ENCODE measurements at places on chromosomes 7 and 10.

DNA sequence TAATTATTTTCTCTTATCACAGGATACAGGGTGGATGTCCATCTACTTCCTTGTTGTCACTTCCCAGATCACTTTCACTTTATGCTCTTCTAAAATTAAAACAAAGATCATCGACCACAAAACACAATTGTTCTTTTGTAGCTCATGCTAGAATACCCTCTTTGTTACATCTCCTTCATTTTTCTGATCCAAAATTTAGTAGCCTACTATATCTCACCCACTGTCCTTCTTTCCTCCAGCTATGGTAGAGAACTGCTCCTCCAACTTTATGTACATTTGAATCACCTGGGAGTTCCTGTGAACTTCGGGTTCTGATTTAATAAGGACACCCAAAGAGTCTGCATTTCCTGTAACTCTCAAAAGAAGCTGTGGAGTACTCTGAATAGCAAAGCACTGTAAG, 1.2 kb upstream of the AHR start:
- DNase-seq: no peak

DNA sequence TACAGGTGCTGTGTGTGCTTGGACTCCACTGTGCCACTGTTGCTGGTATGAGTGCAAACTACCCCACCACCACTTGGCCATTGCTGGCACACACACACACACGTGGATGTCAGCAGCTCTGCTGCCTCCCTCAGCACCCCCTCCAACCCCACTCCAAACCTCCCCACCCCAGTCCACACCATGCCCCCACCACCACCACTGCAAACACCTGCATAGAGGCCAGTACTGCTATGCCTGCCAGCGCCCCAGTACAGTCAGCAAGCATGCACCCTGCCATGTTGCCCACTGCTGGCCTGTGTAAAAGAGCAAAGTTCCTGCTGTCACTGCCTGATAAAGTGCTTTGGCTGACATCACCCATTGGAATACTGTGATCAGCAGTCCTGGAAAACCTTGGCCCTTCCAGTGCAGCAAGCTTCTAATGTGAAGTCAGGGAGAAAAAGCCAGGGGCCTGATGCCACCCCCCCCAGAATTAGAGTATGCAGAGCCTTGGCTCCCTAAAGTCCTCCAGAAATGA, 519.2 kb upstream of the PCDH15 start:
- DNase-seq: no peak

DNA sequence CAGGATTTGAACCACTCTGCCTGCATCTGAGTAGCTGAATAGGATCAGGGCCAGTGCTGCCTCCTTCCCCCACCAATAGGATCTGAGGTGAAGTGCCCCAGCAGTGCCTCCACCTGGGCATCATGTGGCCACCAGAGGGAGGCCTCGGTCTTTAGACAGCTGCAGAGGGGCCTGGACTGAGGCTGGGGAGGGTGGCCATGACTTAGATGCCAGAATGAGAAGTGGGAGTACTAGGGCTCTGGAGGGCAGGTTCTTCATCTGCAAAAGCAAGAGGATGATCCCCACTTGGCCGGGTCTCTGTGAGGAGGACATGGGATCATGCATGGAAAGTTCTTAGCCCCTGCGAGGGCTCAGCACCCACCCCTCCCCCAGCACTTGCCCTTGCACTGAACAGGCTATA, 56.9 kb downstream of the NEUROG3 start:
- DNase-seq: peak; percentile 39

- DNase-seq: peak; percentile 5
Measured at GRCh38 chr10:120945801-120946302, 94.7 kb downstream of the WDR11 start.

DNA sequence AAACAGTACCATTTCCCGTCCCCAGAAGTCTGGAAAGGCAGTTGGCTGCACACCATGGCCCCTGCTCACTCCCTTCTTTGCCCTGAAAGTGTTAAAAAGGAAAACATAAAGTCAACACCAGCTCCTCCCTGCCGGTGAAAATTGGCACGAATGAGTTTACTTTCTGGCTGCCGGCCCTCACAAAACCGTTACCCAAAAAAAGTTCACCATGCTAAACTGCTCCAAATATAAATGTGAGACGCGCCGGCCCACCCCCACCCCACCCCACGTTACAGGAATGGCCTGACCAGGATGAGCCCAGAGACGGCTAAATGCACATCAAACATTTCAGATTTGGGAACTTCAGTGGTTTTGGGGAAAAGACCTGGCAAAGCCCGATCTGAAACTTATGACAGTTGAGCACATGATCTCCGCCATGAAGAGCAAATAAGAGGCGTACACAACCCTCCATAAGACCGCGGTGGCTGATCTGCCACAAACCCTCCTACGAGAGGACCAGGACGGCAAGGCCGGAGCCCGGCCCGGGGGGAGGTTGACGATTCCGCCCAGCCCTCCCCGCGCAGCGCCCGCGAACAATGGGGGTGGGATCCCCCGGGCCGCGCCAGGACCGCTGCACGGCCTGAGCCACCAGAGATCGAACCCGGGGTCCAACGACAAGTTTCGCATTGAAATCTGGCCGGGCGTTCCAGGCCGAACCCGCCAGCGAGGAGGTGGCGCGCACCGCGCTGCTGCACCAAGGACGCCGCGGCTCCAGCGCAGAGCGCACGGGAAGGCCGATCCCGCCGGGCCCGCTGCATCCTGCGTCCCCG, 952 bp downstream of the DIP2C start:
- DNase-seq: no peak

DNA sequence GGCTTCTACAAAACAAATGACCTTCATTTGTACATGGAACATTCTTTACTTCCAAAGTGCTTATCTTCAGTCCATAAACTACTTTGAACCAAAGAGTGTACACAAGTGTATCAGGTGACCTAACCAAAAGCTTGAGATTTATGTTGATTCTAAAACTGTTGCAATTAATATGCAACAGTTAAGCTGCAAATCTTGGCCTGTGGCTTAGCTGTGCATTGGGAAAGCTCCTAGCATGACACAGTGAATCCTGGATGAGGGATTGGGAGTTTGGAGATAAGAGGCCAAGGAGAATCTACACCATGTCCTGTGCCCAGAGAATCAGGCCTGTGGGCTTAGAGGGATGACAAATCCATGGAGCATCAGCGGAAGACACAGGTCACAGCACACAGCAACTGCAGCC, 105.2 kb upstream of the GSDME start:
- no peak for DNase-seq

GRCh38 chr10:113100281-113100680, 150.2 kb downstream of the TCF7L2 start:
- no peak for DNase-seq

GRCh38 chr7:82172017-82172416, 271.6 kb downstream of the CACNA2D1 start:
- DNase-seq: peak; percentile 16

- no peak for DNase-seq
Measured at GRCh38 chr7:84176716-84177115, 17.9 kb downstream of the SEMA3A start.

DNA sequence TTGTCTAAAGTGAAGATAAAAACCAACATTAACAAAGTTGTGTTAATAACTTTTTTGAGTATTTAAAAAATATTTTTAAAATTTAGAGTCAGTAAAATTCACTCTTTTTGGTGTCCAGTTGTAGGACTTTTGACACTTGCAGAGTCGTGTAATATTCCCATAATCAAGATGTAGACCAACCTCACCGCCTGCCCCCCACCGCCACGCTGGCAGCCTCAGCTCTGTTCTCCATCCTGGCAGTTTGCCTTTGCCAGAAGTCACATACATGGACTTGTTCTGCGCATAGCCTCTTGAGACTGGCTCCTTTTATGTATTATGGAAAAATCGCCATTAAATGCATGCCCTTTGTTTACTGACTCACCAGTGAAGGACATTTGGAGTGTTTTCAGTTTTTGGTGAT, 27.3 kb upstream of the SYCE1 start:
- peak; percentile 43 for DNase-seq

DNA sequence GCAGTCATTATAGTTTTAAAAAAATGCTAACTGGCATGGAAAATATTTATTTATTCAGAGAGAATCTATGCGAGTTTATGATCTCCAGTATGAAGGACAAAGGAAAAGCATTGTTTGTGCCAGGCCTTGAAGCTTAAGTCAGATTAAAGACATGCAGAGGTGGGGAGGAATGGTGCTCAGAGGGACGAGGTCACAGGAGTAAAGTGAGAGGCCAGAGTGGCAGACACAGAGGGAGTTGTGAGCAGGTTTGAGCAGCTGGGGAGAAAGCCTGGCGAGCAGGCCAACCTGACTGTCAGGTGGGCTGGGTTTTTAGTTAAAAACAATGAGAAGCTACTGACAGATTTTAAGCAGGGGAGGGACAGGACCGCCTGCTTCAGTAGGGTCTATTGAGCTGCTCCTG, 6.8 kb upstream of the CCNY start:
- DNase-seq: no peak

DNA sequence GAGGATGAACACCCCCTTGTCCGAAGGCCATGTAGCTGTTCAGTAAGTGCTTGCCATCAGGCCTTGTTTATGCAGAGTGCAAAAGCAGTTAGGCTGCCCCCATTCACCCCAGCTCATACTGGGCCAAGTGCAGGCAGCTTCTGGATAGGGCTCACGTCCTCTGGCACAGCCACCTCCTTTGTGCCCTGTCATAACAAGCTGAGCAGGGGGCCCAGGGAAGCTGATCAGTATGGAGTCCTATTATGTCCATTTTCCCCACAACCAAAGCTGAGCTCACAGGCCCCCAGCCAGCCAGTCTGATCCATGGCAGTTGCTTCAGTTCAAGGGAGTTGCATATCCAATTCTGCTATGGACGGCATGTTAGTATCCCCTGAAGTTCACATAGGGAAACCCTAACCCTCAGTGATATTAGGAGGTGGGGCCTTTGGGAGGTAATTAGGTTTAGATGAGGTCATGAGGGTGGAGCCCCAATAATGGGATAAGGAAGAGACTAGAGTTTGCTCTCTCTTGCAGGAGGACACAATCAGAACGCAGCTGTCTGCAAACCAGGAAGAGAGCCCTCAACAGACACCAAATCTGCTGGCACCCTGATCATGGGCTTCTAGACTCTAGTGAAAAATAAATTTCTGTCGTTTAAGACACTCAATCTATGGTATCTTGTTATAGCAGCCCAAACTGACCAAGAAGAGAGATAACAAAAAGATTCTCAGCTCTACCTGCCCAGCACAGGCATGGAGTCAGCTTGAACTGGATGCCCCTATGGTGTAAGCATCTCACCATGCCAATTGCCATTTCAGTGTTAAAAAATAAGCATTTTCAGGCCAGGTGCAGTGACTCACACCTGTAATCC, 155.9 kb downstream of the FGFR2 start:
- DNase-seq: no peak

GRCh38 chr7:33061282-33061937, 1.2 kb downstream of the NT5C3A start:
- DNase-seq: no peak

DNA sequence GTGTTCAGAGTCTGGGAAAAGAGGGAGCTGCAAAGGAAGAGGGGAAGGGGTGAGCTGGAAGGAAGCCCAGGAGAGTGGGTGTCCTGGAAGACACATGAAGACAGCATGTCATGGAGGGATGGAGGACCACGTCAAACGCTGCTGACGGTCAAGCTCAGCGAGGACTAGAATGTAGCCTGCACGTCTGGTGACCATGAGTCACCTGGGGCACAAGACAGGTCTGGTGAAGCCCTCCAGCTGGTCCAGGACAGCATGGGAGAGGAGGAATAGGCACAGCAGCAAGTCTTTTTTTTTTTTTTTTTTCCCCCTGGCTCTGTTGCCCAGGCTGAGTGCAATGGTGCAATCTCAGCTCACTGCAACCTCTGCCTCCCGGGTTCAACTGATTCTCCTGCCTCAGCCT, 19.6 kb upstream of the AMZ1 start:
- DNase-seq: no peak

- no peak for DNase-seq
Measured at GRCh38 chr7:22204312-22204711, 152.6 kb downstream of the RAPGEF5 start.

GRCh38 chr10:112366992-112367391, 6.9 kb upstream of the ACSL5 start:
- no peak for DNase-seq

DNA sequence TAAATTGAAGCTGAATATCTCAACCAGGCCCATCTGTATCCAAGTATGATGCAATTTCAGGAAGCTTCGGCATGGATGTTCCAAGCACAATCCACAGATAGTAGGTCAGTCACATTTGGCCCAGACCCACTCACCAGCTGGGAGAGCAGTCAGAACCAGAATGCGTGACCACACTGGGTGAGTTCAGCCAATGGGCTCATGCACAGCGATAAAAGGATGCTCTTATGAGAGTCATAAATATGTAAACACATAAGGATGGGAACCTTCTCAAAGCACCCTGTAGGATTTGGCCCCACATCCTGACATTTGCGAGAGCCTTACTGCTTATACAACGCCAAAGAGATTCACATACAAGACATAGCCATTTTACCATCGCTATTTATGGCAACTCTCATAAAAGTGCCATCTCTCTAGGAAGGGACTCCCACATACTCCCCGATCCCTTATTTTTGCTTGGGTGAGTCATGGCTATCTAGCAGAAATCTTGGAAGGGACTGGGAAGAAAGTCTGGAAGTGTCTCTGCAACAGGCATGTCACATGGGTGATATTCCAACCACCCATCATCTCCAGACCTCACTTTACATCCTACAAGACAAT, 3.0 kb downstream of the AFAP1L2 start:
- no peak for DNase-seq

DNA sequence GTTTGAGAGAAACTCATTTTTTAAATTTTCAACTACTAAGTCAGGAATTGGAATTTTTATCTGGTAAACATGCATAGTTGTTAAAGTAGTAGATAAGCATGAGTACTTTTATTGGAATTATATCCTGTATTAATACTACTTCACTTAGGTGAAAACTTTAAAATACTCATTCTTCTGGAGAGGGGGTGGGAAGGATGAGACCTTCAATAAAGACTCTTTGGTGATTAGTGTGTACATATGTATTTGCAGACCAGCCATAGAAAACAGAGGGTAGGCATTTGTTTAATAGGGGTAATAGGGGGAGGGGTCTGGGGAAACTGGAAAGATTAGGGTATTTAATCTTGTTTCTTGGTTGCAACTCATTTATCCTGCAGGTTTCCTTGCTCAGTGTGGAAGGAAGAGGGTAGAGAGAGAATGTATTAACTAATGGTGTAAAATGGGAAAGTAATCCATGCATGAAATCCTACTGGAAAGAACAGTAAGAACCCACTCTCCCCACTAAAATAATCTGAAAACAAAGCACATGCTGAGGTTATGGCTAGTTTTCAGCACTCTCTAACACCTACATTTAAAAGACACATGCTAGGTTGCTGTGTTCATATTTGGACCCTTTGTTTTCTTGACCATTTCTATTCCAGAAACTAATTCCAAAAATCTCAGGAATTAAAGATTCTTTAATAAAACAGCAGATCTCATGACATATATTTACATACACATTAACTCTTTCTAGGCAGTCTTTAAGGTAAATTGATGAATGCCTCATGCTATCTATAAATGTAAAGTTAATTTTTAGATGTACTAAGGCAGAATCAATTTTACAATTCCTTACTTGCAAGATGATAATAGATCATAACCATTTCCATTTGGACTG, 6.2 kb upstream of the IGF2BP3 start:
- peak; percentile 42 for DNase-seq

GRCh38 chr10:129165076-129165720, 301.8 kb upstream of the MGMT start:
- no peak for DNase-seq
